RKO (cell line): ENCODE measurements at places on chromosomes 7 and 10.

DNA sequence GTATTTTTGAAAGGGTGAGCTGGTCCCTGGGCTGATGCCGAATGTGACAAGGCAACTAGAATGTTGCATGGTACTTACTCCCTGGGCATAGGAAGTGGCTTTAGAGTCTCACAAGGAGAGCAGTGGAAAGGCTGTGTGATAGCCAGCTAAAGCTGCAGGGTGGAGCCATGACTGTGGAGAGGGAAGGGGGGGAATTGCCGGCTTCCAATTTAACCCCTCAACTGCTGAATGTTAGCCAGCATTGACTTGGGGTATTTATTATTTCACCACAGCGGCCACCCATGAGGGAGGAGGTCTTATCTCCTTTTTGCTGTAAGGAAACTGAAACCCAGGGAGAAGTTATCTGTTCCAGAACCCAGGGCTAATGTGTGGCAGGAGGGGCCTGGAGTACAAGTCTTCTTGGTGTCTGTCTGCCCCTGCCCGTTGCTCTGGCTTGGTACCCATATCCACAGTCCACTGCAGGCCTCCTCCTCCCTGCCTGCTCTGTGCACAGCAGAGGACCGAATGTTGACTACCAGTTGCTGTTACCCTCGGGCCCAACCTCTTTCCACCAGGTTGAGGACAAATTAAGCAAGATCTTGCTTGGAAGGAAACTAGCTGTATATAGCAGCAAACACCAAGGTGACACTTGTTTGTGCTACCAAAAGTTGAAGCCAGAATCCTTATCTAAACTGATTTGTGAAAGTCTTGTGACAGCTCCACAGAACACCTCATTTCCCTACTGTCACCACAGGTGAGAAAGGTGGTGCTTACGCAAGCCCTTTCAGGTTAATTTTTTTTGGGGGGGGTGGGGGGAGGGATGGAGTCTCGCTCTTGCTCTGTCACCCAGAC is 37.6 kb downstream of the WBP1L start:
- DNase-seq = no peak

DNA sequence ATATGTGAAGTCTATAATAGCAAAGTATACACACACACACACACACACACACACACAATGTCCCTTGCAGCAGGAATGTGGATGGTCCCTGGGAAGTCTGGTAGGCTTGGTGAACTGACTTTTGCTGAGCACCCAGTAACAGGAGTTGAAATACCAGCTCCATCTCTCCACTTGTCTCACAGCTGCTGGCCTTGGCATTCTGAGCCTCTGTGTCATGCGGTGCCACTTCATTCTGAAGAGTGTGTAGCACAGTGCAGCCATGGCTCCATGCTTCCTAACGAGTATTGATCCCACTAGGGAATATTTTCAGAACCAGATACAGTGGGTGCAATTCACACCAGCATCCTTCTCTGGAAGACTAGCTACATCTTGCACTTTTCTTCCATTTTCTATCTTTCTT is 192.4 kb downstream of the ADARB2 start:
- DNase-seq = no peak

DNA sequence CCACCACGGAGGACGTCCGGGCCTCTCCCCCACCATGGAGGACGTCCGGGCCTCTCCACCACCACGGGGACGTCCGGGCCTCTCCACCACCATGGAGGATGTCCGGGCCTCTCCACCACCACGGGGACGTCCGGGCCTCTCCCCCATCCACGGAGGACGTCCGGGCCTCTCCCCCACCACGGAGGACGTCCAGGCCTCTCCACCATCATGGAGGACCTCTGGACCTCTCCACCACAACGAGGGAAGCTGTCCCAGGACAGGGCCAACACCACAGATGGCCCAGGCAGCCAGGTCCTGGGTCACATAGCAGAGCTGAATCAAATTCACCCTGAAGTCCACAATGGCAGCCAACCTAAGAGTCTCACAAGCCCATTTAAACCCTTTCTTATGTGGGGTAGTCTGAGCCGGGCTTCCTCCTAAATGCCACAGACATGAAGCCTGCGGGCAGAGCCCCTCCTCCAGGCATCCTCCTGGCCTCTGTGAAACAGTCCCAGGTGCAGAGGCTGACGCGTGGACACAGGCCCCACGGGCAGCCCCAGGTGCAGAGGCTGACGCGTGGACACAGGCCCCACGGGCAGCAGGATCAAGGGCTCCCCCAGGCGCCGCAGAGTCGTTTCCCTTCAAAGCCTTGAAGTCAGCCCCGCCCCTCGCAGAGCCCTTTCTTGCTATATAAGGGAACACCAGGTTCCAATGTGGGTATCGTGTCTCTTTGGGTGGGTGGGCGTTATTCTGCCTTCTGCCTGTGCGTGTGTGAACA is 47.0 kb downstream of the FOXL3 start:
- no peak for DNase-seq

DNA sequence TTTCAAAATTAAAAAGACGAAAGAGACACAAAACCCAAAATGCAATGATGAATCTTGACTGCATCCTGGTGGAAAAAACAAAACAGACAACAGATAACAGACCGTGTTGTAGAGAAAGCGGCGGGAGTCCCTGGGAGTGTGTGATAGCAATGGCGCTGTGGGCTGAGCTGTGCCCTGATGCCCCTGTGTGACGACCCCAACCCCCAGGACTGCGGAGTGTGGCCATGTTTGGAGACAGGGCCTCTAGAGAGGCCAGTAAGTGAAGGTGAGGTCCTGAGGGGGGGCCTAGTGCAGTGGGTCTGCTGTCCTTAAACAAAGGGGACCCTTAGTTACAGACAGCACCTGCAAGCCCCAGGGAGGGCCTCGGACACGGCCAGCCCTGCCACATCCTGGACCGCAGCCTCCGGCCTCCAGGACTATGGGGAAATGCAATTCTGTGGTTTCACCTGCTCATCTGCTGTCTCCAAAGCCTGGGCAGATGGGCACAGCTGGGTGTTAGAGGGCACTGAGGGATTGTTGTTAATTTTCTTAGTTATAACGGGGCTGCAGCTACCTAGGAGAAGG is 277.7 kb downstream of the DNAJB6 start:
- no peak for DNase-seq

DNA sequence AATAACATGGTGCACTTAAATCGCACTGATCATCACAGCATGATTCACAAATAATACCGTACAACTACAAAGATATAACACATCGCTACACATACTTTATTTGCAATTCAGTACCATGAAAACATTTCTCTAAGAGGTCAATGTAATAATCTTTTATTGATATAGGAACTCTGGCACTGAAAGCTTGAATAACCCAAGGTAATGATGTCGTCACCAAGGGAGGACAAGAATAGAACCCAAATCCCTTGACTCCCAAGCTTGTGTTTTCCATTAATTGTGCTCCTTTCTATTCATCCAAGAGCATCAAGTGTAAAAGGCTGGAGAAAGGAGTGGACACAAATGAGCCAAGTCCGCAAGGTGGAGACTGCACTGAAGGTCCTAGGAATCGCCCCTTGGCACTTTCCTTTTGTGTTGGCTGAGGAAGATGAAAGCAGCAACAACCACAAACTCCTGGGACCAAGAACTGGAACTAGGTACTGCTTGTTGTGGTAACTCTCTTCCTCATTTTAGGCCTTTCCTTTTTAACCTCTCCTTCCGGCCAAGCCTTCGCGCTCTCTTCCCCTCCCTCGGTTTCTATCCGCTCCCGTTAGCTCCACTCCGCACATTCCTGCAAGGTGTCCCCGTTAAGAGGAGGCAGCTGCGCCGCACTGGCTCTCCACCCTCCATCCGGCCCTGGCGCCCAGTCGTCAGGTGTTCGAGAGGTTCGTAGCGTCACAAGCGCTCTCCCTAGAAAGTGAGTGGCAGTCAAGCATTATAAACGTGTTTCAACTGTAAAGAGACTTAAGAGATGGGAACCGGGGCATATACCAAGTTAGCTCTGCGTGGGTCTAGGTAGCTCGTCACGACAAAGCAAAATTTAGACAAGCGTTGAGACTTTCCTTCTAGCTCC is 1.0 kb upstream of the CBLL1 start:
- no peak for DNase-seq

DNA sequence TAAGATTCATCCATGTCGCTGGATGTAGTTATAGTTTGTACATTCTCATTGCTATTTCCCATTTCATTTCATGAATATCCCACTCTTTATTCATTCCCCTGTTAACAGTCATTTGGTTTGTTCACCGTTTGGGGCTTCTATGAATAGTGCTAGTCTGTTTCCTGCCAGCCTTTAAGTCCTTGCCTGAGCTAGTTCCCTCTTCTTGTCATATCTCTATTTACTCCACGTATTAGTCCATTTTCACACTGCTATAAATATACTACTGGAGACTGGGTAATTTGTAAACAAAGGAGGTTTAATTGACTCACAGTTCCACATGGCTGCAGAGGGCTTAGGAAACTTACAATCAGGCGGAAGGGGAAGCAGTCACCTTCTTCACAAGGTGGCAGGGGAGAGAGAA is 56.2 kb downstream of the PLCE1 start:
- no peak for DNase-seq

DNA sequence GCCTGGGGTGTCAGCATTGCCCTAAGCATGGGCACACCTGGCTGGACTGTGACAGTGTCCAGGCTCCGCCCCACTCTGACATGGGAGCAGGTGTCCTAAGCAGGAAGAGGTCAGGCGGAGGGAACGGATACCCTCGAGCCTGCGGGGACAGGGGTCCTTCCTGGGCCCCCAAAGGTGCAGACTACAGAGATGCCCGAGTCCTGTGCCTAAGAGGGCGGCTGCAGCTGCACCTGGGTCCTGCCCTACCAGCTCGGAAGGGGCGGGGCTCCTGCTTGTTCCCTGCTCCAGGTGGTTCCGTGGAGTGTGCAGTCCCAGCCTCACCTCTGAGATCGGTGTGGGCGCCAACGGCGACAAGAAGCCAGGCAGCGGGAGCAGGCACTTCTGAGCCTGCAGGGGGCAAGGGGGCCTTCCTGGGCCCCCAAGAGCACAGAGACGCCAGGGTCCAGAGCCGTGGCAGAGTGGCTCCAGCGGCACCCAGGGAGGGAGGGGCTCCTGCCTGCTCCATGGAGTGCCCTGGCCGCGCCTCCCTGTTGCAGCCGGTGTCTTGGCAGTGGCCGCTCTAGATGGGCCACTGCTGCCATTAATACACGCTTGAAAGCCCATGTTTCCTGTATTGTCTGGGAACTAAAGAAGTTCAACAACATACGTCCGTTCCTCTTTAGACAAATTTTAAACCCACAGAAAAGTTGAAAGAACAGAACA is 64.5 kb upstream of the CACNA2D1 start:
- no peak for DNase-seq

DNA sequence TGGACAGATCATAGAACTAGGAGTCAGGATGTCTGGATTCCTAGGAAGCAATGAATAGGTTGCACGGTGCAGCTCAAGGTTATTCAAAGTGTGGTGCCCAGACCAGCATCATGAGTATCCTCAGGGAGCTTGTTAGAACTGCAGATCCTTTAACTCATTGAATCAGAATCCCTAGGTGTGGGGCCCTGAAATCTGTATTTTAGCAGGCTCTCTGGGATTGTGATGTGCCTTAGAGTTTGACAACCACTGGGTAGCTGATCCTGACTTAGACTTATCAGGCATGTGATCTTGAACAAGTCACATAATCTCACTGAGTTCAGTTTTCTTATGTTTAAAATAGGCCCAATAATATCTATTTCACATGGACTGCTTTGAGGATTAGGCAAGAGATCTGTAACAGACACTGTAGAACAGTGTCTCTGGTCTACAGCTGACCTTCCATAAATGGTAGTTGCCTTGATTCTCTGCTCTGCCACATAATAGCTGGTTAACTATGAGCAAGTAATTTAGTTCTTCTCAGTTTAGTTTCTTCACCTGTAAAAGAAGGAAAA is 46.4 kb upstream of the ATRNL1 start:
- no peak for DNase-seq

- peak; percentile 20 for DNase-seq
Observed at GRCh38 chr7:68269405-68269804, 1272.8 kb downstream of the TYW1 start.

GRCh38 chr10:115977855-115978254 is 295.2 kb downstream of the GFRA1 start:
- DNase-seq = no peak

DNA sequence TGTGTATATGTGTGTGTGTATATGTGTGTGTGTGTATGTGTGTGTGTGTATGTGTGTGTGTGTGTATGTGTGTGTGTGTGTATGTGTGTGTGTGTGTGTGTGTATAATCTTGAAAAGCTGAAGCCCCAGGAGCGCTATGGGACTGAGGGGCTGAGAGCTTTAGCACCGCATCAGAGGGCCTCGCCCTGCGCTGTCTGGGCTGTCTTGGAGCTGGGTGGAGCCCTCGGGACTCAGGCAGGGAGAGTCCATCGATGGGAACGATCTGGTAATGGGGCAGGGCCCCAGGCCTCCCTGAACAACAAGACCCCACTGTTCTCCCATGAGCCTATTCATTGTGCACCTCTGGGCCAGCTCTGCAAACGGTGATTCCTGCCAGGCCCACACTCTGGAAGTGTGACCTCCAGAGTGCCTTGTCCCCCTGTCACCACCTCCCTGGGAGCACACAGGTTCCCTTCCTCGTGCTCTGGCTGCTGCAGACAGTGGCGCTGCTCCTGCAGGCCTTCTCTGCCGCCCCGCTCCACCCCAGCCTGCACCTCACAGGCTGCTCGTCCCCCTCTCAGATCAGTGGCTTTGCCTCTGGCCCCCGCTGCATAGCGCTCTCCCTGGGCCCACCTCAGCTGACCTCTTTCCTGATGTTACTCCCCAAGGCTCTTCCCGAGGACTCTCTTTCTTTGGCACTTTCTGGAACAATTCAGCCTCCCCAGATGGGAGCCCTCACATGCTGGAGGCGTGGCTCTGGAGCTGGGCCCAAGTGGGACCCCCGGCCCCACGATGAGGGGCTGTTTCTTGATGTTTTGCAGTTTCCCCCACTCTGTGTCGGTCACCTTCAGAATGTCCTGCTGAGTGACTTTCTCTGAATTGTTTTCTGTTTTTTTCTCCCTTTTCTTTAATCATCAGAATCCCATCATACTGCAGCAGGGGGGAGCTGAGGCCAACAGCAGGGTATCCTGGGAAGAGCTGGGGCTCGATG is 542.2 kb upstream of the FOXK1 start:
- no peak for DNase-seq

DNA sequence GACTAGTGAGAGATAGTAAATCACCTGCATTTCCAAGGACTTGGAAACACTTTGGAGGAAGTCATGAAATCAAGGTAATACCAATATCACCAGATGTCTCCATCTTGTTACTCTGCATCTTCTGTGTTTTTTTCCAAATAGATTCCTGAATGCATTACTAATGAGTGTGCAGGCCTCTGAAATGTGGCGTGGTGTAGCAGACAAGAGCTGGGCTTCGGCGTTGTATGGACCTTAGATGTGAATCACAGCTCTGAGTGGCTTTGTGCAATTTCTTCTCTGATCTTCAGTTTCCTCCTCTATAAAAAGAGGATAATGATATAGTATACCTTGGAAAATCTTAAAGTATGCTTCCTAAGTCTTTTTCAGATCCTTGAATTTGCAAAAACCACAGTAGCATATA is 9.6 kb upstream of the MYPN start:
- no peak for DNase-seq

DNA sequence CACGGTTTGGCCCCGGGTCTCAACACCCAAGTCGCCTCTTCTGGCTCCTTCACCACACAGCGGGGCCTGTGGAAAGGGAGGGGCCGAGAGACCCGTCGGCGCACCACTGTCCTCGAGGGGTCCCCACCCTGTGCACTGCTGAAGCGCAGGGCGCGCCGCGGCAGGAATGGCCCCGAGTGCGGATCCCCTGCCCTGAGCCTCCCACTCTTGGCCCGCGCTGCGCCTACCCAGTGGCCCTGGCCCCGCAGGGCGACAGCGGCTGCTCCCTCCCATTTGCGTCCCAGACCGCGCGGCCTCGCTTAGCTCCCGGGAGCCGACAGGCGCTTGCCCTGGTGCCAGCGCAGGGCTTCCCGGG is 2.1 kb upstream of the SFMBT2 start:
- no peak for DNase-seq
